GM19239 (cell line): ENCODE measurements at places on chromosomes 2 and 18.
A peak's percentile ranks its signal among the peaks of the same experiment; 100 is the strongest.

DNA sequence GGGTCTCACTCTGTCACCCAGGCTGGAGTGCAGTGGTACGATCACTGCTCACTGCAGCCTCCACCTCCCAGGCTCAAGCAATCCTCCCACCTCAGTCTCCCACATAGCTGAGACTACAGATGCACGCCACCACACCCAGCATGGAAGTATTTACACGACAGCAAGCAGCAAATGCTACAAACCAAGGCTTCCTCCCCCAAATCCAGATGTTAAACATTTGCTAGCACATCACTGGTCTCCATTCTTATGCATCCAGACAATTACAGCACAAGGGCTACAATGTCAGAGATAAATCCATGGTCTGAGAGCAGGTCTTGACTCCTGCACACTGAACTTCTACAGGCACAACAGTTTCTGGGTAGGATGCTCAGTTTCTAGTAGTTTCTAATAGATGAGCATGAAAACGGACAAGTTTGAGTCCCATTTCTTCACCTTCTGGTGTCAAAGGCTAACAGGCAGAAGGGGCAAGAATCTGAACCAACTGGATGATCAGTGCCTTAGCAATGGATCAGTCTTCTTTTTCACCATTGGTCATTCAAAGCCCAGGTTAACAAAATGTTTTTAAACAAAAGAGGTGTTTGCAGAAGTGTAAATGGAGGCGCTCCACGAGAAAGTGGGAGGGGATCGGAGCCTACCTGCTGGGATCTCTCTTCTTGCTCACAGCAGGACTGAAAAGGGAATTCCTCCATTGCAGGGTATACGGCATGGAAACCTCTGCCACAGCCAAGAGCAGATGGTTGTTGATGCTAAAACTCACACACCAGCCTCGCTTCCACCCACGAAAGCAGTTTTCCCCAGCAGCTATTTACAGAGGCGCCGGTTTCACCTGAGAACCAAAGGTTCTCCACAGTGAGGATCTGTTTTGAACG lies 135.0 kb upstream of the ARL4C start:
- no peak for DNase-seq

DNA sequence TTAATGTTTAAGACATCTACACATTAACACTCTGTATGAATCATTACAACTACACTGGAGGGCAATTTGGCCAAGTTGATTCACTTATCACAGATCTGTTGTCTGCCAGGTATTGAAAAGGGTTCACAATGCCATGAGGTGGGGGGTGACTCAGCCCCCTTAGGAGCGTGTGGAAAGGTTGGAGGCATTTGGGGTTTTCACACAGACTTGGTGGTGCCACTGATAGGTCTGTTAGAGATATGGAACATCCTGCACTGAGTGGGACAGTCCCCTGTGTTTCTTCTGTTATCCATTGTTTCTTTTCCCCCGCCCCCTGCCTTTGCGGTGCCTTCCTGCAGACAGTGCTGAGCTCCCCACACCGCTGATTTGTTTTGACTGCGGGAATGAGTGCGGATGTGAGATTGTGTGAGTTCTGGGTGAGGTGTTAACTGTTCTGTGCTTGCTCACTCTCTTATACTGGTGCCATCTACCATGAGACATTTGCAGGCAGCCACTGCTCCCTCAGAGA lies 9.3 kb upstream of the TSN start:
- DNase-seq, result no peak

- no peak for DNase-seq
Measured at GRCh38 chr2:240737958-240738357, 46.3 kb downstream of the AQP12A start.

DNA sequence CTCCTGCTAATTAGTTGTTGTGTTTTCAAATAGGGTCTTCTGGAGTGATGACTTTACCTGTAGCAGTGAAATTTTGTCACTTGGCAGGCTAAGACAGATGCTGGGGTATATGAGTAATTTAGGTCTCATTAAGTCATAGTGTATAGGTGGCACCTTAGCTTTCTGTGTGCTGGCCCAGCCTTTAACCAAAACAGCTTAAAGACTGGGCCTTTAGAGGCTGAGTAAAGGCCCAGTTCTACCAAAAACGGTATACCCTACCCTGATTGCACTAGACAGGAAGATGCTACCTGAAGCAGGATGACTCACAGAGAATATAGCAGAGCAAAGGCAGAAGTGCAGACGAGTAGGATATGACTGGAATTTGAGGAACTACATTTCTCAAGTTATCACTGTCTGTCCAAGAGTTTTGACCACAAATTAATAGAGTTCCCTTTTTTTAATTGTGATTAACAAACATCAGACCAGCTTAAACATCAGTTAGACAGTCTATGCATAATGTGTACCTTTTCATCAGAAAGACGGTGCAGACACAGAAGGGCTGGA lies 337.9 kb upstream of the SALL3 start:
- DNase-seq, result no peak

- DNase-seq, result no peak
Measured at GRCh38 chr2:239716536-239717318, 308.4 kb downstream of the NDUFA10 start.

DNA sequence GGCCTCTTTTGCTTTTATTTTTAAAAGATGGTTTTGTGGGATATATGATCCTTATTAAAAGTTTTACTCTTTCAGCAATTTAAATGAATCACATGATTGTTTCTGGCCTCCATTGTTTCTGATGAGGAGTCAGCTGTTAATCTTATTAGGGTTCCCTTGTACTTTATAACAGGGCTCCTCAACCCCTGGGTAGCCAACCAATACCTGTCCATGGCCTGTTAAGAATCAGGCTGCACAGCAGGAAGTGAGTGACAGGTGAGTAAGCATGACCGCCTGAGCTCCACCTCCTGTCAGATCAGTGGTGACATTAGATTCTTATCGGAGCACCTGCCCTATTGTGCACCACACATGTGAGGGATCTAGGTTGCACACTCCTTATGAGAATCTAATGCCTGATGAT lies 45.1 kb upstream of the FAM98A start:
- DNase-seq, result no peak

DNA sequence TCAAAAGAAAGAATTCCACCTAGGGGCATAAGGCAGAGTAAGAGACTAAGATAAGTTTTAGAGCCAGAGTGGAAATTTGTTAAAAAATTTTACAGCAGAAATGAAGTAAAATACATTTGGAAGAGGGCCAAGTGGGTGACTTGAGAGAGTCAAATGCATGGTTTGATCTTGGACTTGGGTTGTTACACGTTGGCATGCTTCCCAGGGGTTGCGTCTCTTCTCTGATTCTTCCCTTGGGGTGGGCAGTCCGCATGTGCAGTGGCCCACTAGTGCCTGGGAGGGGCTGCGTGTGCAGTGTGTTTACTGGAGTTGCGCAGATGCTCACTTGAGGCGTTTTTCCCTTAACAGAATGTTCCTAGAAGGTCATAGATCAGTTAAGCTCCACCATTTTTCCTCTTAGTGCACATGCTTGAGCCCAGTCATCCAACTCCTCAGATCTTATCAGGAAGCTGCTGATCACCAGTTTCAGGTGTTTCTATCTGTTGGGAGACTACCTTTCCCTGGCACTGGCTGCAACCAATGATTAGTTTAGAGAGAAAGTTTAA lies 13.1 kb downstream of the SEH1L start:
- DNase-seq, result no peak

DNA sequence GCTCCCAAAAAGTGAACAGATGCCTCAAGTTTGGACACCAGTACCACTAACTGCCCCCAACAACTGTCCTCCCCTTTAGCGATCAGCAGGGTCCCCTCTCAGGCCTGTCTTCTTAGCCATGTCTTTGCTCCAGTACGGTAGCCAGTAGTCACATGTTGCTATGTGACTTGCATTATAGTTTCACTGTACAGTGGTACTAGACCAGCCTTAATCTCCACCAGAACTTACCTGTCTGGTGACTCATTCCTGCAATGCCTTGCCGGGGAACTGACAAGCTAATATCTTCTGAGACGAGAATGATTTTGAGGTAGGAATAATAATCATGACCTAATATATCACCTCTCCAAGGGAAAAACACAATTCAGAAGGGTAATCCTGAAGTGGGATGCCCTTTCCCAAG lies 23.7 kb downstream of the ACMSD start:
- DNase-seq, result no peak

DNA sequence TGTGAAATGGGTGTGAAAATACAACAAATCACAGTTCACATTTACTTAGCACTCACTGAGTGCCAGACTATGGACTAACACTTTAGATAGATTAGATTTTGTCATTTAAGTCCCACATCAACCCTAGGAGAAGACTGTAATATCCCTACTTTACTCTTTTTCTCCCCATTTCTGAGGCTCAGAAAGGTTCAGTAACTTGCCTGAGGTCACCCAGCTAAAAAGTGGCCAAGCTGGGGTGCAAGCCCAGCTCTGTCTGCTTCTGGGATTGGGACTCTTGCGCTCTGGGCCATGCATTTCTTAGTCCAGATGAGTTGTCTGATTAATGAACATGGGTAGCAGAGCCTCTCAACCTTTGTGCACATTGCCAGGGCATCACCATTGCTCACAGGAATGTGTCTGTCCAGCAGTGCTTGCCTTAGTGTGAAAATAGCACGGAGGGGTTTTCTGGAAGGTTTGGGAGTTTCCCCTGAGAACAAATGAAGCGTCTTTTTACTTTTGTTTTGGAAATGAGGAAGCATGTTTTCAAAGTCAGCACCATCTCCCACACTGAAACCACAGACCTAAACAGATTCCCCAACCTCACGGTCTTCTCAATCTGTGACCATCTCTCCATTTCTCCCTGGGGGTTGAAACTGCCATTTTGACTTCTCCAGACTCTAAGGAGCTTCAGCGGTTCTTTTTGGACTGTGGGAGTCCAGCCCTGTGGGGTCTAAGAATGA lies 31.9 kb downstream of the NRP2 start:
- DNase-seq, result peak; percentile 20

- DNase-seq, result no peak
Measured at GRCh38 chr2:167438206-167438605, 549.9 kb downstream of the XIRP2 start.

- DNase-seq, result no peak
Measured at GRCh38 chr2:200007306-200007705, 51.9 kb downstream of the MAIP1 start.

- peak; percentile 51 for DNase-seq
Measured at GRCh38 chr18:35949903-35950627, 22.4 kb upstream of the RMP24 start.

DNA sequence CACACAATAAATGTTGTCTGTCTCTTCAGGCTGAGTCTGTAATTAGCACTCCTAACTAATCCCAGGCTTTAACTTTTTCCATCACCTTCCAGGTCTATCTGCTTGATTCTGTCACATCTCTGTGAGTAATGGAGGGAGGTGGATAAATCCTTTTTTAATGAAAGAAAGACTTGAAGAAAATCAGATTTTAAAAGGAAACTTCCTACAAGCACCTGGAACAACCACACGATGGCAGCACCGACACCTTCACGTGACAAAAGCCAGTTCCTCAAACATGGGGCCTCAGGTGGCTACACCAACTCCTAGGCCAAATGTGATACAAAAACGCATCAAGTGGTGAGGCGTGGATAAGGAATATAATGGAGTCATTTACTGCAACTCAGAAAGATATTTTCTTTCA lies 41.8 kb downstream of the TGFBRAP1 start:
- DNase-seq, result peak; percentile 17

DNA sequence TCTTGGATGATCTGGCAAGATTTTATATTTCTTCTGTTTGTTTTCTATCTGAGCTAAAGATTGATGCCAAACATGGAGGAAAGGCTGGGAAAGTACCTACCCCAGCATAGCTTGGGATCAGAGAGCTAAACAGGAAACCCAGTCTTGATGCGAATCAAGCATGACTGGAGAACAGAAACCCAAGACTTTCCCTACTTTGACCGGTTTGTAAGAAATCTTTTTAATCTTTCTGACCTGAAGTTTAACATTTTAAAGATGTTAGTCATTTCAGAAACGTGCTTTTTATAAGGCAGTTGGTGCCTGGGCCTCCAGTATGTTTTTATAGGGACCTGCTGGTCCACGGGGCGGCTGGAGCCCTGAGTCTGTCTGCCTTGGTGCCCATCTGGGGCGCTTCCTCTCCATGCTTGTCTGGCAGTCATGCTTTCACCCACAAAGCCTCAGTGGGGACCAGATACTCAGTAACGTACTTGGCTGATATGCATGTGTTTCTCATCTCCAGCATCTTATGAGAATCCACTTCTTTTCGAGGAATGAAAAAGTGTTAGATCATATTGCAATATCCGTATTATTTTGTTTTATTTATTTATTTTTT lies 266.5 kb downstream of the PTGR3 start:
- peak; percentile 31 for DNase-seq

- no peak for DNase-seq
Measured at GRCh38 chr2:171855401-171855800, 38.6 kb downstream of the SLC25A12 start.

GRCh38 chr2:135175177-135175576 lies 123.1 kb downstream of the RAB3GAP1 start:
- DNase-seq, result no peak

DNA sequence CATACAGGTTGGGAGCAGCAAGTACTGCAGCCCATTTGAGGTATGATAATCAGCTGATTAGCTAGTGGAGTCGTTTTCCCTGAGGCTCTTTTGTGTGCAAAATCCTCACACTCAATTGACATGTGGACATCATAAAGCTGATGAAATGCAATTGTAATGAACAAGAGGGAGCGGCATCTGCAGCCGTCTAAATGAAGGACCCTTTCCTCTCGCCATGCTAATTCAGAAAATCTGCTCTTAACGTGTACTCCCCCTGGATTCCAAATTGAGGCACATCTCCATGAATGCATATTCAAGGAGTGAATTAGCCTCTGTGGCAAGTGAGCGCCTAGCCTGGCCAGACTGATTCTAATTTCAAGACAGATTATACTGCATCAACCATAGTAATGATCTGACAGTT lies 260.9 kb upstream of the ATP5MC3 start:
- DNase-seq, result no peak

- no peak for DNase-seq
Measured at GRCh38 chr2:205409411-205409810, 272.9 kb upstream of the NRP2 start.

GRCh38 chr2:47254464-47254863 lies 99.4 kb upstream of the STPG4 start:
- no peak for DNase-seq

- no peak for DNase-seq
Measured at GRCh38 chr2:109005686-109006204, 16.7 kb upstream of the EDAR start.

DNA sequence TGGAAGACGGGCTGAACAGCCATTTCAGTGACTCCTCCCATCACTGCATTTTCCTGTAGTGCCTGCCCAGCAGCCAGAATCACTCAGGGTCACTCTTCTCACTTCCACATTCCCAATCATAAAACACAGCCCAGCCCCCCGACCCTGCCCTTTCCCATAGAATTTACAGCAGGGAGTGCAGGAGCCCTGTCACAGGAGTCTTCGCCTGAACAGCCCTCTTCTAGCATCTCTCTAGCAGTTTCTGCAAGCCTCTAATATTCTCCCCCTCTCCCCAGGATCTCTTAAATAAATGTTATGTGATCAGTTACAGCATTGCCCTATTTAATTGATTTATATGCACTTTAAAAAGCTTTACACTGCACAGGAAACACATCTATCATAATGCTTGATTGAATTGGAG lies 42.9 kb upstream of the KLHL29 start:
- no peak for DNase-seq

- DNase-seq, result no peak
Measured at GRCh38 chr2:85705680-85706039, 11.5 kb downstream of the GNLY start.
